ENCODE measurements at places on chromosomes 3 and 15.

GRCh38 chr15:25862071-25862471, 1.1 kb downstream of the ATP10A start:
- no peak for DNase-seq

DNA sequence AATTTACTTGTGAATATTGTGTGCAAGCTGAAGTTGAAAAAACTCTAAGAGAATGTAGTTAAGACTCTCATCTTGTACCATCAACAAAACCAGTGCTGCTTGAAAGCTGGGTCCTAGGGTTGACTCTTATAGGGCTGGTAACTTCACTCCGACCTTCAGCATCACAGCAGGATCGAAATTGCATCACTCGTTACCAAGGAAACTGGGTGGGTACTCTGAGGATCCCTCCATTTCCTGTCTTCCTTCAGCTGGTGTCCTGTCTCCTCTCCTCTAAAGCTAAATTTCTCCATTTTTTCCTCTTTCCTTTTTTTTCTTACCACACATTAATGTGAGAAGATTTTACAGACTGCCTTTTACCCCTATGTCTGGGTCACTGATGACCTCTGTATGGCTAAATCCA, 3.0 kb upstream of the APH1B start:
- no peak for DNase-seq

DNA sequence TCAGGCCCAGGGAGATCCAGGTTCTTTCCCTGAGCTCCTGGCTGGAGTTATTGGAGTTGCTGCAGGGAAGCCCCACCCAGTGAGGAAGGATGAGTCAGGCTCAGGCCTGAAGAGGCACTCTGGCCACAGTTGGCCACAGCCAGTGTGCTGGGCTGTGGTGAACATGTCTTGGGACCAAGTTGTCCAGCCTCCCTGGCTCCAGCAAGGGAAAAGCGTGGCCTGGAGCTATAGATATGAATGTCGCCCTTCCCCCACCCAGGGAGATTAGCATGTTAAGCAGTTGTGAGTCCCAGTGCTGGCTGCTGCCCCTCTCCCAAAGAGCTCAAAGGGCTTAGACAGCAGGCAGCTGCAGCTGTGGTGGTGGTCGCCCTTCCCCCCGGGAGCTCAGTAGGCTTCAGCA, 963.2 kb downstream of the ROBO2 start:
- no peak for DNase-seq

DNA sequence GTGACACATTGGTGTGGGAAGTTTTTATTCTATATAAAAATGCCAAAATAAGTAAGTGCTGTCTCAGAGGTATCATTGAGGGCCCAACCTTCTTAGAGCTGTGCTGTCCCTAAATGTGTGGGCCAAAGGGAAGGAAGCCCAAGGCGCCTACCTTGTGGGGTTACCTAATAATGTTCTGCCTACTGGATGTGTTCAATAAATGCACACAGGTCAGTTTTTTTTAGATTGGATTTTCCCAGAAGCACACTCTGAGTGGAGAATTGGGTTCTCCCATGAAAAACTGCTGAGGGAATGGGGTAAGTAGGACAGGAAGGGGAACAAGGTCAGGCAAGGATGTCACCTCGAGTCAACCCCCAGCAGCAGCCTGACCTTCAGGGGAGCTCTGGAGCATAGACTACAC, 168.7 kb upstream of the FRMD4B start:
- no peak for DNase-seq

- no peak for DNase-seq
These were observed 9.0 kb downstream of the CLN6 start for GRCh38 chr15:68220489-68220888.

- DNase-seq = no peak
These were observed 11.7 kb upstream of the WNT7A start for GRCh38 chr3:13891492-13892073.

- DNase-seq = no peak
These were observed 153.7 kb upstream of the MEF2A start for GRCh38 chr15:99412082-99412481.

- no peak for DNase-seq
These were observed 73.8 kb downstream of the MB21D2 start for GRCh38 chr3:192843723-192844485.

GRCh38 chr3:197522183-197522715, 33.5 kb downstream of the BDH1 start:
- DNase-seq = no peak

DNA sequence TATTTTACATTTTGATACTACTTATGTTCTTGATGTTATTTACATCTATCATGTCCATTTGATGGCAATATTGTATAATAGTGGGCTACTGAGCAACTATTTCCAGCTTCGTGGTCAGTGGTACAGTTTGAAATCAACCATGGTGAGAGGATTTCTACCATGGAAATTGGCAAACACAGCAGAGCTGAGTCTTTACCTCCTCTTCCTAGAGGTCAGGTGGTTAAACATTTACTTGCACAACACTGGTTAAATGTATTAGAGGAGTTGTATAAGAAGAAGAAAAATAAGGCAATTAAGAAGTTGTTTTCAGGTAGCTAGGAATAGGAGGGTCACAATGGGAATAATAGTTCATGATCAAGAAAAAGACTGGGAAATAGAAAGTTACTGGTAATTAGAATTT, 7.2 kb upstream of the PPM1L start:
- no peak for DNase-seq

DNA sequence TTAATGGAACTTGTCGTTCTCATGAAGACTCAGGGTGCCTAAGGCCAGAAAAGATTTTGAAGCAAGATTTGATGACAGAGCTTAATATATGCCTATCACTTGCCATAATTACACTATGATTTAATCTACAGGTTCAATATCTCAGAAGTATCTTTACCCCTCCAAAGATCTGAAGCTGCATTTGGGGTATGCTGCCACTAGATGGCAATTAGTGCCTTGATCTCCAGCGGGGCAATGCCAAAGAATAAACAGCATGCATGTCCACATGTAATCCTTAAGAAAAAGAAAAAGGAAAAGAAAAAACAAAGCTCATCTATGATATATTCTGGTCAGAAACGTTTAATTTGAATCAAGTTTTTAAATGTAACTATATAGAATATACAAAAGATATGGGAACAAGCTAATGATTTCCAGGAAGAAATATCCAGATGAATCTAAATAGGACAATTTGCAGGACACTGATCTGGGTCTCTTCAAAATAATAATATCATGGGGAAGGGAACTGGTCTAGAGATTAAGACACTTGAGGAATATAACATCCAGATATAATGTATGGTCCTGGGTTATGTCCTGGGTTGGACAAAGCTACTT, 55.0 kb upstream of the SOX14 start:
- no peak for DNase-seq

DNA sequence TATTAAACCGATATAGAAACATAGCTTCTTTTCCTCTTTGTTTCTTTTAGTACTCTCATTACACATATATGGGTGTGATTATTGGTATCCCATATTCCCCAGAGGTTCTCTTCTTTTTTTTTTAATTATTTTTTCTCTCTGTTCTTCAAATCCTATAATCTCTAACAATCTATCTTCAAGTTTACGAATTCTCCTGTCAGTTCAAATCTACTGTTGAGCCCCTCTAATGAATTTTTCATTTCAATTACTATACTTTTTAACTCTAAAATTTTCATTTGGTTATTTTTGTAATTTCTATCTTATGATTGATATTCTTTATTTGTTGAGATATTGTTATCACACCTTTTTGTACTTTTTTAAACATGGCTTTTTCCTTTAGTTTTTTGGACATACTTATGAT, 64.1 kb downstream of the RSL24D1 start:
- no peak for DNase-seq

- no peak for DNase-seq
These were observed 19.6 kb downstream of the HEMK1 start for GRCh38 chr3:50588759-50589433.

GRCh38 chr3:4820296-4821121, 158.7 kb upstream of the BHLHE40 start:
- DNase-seq = peak; percentile 22

DNA sequence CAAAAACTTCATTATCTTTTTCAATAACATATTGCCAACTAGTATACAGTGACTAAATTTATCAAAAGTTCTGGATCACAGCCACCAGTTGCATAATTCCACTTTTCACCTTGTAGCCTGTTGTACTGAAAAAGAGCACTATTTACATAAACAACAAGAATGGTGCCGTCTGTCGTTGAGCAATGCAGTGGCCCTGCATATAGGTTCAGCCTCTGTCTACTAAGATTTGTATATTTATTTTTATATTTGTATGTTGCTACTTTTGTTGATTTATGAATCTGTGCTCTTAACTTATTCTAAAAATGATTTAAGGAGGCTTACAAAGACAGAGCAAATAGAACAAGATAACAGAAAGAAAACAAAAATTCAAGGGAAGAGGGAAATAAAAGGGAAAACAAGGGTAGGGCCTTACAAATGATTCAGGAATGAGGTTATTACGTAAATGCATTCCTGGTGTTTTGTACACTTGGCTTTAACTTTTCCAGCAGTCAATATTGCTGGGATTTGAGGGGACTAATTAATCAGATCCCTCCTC, 257.6 kb upstream of the STT3B start:
- DNase-seq = no peak

DNA sequence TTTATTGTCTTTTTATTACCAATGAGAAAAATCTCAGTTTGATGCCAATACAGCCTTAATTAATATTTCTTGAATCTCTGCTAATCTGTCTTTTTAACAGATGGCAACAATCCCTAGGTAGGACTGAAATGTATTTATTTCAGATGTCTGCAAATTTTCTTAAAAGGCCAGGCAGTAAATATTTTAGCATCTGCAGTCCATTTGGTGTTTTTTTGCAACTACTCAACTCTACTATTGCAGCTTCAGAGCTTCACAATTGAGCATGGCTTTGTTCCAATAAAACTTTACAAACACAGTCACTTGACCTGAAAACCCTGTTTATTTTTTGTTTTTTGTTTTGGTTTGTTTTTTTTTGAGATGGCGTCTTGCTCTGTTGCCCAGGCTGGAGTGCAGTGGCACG, 82.7 kb downstream of the RARB start:
- no peak for DNase-seq

DNA sequence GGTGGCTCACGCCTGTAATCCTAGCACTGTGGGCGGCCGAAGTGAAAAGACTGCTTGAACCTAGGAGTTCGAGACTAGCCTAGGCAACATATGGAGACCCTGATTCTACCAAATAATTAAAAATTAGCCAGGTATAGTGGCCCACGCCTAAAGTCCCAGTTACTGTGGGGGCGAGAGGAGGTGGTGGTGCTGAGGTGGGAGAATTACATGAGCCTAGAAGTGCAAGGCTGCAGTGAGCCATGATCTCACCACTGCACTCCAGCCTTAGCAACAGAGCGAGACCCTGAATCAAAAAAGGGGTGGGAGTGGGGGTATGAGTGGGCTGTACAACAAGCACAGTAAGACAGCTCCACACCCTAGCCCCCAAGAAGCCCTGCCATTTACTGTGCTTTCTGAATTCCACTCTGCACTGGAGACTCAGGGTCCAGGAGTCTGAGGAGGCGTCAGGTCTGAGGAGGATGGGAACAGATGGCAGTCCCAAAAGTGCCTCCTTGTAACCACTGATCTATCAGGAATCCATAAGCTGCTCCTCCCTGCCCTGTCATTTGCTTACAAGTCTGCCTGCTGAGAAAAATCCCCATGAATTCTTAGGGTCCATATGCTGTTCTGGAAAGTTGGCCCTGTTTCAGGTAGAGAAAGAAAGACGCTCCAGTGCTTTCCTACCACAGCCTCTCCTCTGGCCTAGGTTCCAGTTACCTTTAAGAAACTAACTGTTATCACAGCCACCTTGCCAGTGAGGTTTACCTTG, 171.1 kb downstream of the MAGI1 start:
- DNase-seq = no peak

DNA sequence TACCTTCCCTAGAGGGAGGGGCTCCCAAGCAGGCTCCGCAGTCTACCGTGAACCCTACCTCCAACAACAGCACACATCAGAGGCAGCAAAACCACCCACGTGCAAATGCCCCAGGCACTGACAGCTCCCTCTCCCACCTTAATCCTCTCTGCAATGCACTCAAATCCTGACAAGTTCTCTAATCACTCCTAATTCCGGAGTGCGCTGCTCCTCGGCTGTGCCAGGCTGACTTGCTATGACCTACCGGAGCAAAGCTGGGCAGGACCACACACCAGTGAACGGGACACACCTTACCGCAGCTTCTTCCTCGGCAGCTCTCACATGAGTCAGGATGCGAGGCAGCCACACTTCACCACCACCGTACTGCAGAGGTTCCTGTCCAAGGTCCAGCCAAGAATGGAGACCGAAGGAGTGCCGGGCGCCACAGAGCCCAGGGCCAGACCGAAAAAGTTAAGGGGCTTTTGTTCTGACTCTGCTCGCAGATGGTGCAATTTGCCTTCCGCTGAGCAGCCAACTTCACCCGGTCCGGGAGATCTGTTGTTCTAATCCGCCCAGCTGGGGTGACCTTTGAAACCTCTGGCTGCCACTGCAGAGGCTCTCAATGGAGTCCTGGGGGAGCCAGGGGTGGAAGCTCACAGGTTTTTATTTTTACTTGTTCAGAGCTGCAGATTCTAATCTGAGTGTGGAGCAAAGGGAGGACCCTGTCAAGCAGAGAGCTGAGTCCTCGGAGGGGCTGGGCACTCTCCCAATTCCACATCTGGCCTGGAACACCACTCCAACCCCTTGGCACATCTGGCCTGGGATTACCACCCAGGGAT, 84.4 kb downstream of the MYLK start:
- no peak for DNase-seq
